ENCODE measurements at places on chromosomes 13 and 19. TPM values are rescaled to one million over a fixed set of nuclear protein-coding genes. Genes with fewer than 3 reads are reported as not detected.

KLK15 gene
- polyA plus RNA-seq = 2.8 TPM

IL11 gene
- 0.74 TPM for polyA plus RNA-seq

KIR3DL2 gene
- polyA plus RNA-seq = not detected

SIGLEC6 gene
- polyA plus RNA-seq = 0.64 TPM

ZNF667 gene
- polyA plus RNA-seq = 1.8 TPM

KRTDAP gene
- polyA plus RNA-seq = not detected

SULT2A1 gene
- 0.23 TPM for polyA plus RNA-seq

IL4I1 gene
- 3.5 TPM for polyA plus RNA-seq

CD70 gene
- polyA plus RNA-seq = not detected
